ENCODE measurements at places on chromosomes 3 and 15.

DNA sequence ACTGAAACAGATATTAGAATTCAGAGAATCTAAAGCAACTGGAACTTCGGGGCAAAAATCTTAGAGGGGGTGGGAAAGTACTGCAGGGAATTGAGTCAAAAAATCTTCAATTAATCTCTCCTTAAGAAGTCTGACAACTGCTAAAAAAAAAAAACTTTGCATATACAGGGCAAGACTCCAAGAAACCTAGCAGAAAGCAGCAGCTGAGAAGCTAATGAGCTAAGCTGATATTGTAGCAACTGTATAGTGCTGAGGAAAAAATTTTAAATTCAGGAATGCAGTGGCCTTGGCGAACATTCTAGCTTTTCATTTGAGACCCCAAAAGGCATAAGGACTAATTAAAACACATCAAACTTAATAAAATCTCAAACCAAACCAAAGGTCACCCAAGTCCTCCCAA is 113.6 kb downstream of the SCAPER start:
- DNase-seq: no peak

GRCh38 chr15:45276831-45277230 is 24.8 kb downstream of the SLC28A2 start:
- DNase-seq: no peak

- no peak for DNase-seq
Measured at GRCh38 chr3:16936233-16936632, 51.5 kb downstream of the PLCL2 start.

- DNase-seq: no peak
Measured at GRCh38 chr3:56926243-56926946, 124.6 kb upstream of the ARHGEF3 start.

GRCh38 chr3:24829011-24829581 is 334.4 kb upstream of the THRB start:
- peak; percentile 34 for DNase-seq

DNA sequence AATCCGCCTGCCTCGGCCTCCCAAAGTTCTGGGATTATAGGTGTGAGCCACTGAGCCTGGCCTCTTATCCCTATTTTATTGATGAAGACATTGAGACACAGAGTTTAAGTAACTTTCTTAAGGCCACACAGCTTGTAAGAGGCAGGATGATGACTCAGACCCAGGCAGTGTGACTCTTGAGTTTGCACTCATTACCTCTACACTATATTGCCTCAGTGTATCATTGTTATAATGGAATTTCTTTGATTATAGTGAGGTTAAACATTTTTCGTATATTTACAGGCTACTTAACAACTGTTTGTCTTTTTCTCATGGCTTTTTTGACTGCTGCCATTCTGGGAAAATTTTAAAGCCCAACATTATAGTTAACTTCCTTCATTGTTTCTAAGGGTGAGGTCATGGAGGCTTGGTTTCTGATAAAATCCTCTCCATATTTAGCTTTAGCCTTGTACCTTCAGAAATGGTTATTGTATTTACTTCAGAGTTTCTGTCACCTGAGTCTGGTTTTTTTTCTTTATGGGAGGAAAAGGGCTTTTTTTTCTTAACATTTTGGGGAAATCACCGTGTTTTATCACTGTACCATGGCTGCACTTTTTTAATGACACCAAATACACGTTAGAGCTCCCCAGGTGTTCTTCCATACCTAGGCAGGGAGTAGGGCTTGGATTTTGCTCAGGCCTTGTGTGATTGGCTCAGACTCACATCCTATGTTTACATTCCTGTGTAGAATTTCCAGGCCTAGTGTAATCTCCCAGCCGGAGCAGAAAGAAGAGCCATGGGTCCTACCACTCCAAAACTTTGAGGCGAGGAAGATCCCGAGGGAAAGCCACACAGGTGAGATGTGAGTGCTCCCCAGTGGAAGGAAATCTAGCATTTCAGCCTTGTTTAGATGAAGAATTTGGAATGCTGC is 6.3 kb downstream of the ZNF774 start:
- no peak for DNase-seq

DNA sequence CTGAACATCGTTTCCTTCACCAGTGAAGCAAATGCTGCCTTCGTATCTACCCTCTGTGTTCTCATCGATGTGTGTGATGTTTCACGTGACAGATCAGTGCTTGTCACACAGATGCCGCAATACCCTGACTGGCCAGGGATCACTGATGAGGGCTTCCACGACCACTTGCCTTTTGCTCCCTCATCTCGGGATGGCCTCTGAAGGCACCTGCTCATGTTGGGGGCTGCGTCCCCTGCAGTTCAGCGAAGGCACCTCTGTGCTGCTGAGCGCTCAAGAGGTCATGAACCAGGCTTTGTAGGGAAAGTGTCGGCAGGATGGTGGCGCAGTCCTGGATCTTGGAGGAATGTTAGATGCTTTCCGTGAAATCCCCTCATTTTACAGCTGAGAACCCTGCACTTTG is 79.2 kb upstream of the KLF13 start:
- no peak for DNase-seq

DNA sequence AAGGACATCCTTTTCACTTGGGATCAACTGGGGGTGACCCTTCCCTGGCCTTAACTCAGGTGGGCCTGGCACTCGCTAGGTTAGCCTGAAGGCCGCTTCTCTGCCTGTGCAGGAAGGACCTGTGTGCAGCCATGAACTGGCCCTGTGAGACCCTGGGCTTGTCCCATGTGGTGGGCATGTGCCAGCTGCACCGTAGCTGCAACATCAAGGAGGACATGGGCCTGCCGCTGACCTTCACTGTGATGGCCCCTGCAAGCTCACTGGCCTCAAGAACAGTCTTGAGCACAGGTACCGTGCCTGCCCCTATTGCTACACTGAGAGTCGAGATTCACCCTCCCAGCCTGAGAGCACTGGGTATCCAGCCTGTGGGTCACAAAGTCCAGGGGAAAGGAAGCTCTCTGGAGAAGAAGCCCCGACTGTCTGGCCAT is 43.0 kb downstream of the SAXO2 start:
- no peak for DNase-seq

- DNase-seq: no peak
Measured at GRCh38 chr3:128577711-128578110, 72.9 kb downstream of the RPN1 start.

GRCh38 chr15:85570336-85570735 is 189.9 kb downstream of the AKAP13 start:
- no peak for DNase-seq

DNA sequence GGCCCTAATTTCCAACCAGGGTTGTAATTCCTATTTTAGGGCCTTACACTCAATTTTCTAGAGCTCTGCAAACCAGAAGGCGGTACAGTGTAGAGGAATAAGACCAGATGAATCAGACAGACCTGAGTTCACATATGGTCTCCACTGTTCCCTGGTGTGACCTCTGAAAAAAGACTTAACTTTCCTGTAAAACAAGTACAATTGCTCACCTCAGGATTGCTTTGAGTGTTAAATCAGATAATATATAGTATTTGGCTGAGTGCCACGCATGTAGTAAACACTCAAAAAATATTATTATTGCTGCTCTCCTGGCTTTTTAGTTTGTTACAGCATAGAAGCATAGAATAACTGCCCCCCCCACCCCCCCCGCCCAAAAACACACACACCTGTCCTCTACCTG is 51.0 kb upstream of the STT3B start:
- DNase-seq: no peak

DNA sequence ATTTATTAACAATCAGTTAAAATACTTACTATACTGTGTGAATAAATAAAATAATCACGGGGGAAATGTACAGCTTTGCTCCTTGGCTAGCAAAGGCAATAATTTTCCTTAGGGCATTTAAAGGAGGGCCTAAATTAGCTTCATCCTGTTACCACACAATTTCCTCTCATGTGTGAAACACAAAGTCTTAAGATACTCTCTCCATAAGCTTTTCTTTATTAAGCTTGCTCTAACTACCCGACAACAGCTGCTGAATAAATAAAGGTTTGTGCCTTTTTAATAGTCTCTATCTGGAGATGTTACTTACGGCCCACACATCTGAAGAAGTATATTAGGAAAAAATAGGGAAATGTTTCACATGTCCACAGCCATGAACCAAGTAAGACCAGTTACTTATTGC is 29.7 kb downstream of the ZNF106 start:
- DNase-seq: no peak

DNA sequence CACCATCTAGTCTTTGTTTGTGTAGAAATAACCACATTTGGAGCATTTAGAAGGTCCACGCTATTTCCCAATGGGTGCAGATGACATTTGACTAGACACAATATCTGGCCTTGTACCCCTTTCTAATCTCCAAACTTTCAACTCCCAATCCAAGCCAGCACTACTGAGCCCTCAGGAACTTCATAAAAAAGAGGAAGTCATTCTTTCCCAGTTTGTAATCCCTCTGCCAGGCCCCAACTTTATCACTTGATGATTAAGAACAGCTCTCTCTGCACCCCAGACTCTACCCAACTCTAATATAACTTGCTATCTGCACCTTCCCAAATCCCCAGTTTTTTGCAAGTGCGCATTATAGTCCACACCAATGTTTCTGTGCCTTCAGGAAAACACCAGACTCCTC is 170.2 kb downstream of the KCNMB2 start:
- no peak for DNase-seq

GRCh38 chr3:150968341-150969035 is 4.0 kb downstream of the CLRN1 start:
- no peak for DNase-seq

DNA sequence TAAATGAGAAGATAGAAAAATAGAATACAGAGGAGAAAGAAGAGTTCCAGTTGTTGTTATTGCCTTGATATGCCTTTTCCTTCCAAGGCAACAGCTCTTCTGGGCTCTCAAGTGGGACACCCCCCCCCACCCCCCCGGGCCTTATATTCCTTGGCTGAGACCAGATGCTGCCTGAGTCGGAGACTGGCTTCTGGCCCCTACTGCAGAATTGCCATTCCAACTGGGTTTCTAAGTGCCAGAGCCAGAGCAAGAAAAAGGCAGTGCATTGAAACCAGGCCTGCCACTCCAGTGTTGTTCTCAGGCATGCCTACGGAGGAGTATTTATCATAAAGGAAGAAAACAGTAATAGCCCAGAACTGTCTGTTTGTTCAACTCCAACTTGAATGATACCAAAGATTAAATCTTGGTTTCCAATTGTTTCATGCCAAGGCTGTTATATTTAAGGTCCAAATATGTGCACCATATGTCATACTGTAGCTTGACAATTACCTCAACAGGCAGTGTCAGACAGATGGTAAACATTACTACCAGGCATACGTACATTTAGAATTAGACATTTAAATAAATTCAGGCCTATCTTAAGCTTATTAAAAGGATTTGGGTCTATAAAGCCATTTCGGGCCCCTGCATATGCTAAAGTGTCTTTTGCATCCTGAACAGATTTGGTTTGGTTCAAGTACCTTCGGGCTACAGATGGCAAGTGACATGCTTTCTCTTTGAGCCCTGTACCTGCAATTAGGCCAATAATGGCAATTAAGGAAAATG is 209.9 kb upstream of the SEMA6D start:
- DNase-seq: no peak

DNA sequence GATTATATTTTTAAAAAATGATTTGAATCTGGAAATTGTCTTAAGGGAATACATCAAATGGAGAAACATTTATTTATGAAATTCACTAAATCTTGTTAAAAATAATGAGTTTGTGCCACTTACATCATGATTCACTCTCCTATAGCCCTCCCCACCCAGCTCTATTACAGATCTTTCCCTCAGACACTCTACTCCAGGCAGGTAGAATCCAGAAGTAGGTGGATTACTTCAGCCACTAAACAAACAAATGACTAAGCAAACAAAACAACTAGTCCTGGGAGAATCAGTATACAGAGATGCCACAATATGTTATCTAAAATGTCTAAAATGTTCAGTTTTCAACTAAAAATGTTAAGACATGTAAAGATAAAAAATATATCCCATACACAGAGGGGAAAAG is 608.1 kb upstream of the UBE2E2 start:
- DNase-seq: no peak

- no peak for DNase-seq
Measured at GRCh38 chr15:100172356-100173024, 169.3 kb downstream of the ADAMTS17 start.
